ENCODE measurements at places on chromosomes 1 and 21. TPM values are rescaled to one million over a fixed set of nuclear protein-coding genes. Genes with fewer than 3 reads are reported as not detected.

DNA sequence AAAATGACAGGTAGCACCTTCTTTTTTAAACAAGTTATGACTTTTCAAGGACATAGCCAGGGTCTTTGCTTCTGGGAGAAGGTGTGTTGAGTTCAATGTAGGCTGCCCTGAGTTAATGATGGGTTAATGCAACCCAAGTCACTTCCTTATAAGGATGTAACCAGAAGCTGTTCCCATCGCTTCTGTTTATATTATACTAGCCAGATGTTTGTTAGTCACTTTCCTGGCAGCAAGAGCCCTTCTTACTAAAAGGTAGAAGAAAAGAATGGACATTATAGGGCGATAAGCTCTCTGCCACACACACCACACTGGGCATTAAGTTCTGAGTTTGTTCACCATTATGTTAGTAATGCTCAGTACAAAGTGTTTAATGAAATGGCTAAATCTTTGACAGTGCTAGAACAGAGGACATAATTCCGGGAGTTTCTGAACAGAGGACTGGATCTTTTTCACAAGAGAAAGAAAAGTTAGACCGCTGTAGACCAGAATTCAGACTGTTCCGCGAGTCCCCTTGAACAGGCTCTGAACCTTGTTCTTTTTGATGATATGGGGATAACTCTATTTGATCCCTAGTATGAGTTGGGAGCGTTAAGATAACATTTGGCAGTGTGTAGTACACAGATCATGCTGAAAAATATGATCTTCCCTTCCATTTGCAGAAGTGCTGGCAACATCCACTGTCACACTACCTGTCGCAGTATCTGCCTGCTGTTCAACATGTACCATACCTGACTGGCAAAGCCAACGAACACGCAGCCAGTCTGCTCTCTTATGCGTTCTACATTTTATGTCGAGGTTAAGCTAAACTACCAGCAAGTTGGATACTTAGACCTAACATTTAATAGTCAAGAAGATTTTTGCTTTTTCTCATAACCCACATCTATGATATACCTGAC is 41.0 kb downstream of the DEGS1 start:
- no peak for DNase-seq

DNA sequence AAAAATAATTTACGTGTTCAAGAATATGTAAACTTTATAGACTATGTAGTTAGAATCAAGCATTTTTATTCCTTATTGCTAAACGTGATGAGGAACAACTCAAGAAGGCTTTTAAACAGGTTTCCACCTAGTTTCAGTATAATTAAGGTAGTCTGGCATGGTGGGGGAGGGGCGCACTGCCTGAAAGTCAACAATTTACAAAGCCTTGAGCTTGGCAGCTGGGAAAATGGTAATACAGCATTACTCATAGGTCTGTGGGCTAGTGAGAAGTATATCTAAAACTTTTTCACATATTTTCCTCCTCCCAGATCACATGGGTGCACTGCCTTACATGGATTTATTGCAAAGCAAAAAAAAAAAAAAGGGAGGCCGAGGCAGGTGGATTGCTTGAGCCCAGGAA is 75.2 kb downstream of the EVI5 start:
- DNase-seq, result no peak

DNA sequence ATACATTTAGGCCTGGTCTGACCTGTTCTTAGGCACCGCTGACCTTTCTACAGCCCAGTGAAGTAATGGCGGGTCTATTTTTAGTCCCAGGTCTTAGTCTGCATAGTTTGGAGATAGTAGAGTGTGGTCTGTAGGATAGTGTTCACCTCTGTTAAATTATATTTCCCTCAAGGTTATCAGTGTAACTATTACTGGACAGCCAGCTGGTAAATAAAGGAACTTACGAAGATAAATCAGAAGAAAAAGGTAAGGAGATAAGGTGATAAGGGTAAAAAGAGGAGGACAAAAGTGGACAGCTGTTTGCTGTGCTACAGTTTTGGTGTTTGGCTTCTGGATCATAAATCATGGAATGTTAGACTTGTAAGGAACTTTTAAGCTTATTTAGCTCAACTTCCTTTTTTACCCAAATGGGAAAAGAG is 8.7 kb downstream of the XPR1 start:
- no peak for DNase-seq

UBL4B gene
- total RNA-seq, result not detected

DNA sequence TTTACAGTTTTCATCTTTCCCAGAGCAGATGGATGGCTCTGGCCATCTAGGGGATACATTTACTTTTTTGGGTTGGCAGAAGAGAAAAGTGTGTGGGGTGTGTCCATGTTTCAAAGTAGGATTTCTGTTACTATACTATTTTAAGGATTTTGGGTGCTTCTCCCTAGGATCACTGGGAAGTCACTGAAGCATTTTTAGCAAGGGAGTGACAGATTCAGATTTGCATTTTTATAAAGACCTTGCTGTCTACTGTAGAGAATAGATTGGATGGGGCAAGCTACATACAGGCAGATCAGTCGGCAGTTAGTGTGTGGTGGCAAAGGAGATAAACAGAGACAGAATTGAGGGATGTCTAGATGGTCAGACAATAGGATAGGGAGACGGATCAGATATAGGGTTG is 122.5 kb downstream of the TBX19 start:
- DNase-seq, result no peak

DNA sequence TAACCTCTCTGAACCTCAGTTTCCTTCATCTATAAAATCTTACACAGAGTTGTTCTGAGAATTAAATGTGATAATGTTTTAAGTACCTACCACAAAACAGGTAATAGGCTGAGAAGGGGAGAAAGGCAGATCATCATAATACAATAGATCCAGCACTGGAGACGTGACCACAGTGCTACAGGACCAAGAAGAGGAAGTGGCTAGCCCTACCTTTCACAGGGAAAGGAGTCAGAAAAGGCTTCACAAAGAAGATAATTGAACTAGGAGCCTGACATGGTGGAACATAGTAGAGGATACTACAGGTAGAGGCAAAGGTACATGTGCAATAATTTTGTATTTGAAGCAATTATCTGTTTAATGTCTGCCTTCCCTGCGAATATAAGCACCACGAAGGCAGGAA is 45.1 kb downstream of the ERI3 start:
- no peak for DNase-seq

DNA sequence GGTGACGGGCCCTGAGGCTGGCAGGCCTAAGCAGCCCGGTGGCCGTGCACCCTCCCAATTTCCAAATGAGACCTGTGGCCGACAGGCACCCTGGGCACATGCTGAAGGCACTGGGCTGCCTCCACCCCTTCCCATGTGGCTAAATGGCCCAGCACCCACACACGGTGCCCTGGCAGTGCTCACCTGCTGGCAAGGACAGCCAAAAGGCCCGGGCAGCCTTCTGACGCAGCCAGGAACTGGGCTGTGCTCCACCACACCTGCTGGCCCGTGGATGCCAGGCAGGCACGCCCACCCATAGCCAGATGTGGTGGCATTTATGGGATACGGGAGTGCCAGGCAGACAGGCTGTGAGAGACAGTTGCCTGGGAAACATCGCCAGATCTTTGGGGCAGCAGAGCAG is 4.0 kb upstream of the FAAP20 start:
- peak; percentile 35 for DNase-seq

DNA sequence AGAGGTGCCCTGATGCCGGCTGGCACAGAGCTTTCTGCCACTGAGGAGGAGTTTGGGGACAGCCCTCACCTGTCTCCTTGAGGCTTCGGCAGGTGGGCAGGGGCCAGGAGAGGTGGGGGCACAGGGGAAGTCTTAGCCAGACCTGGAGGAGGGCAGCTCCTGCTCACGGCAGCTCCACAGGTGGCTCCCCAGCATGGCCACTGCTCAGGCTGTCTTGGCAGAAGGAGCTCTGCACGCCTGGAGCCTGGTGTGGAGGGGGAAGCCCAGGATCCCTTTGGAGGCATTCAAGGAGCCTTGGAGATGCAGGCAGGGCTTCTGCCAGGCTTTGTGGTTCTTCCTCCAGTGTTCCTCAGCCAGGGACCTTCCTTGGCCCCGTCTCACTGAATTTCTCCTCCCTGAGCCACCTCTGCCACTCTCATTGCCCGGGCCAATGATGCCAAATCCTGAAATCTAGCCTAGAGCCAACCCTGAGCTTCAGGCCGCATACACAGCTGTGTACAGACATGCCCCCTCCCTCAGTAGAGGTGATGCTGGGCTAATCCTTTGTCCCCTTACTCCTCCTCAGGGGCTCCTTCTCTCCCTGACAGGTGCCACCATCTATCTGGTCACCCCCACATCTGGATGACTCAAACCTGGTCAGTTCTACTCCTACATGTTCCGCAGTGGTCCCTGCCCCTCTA is 251.8 kb upstream of the VAMP3 start:
- no peak for DNase-seq

- DNase-seq, result no peak
Measured at GRCh38 chr1:215426101-215426500, 141.0 kb upstream of the KCTD3 start.

FCRLB gene
- 0.17 TPM for total RNA-seq

DNAI4 gene
- 8.4 TPM for total RNA-seq

DNA sequence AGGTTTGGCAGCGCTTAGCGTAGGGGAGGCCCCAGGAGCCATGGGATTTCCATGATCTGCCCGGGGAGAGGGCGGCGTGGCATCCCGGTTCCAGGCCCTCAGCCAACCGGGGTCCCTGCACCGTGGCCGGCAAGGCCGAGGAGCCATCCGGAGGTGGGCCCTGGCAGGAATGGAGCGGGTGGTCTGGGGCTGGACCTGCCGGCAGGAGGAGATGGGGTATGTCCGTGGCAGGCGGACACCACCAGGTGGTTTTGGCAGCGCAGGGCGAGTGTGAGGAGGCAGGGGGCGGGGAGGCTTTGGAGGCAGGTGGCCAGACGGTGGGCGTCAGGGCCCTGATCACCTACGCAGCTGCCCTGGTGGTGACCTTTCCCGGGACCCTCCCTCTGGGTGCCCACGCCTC is 10.3 kb downstream of the PRKCZ start:
- no peak for DNase-seq

DNA sequence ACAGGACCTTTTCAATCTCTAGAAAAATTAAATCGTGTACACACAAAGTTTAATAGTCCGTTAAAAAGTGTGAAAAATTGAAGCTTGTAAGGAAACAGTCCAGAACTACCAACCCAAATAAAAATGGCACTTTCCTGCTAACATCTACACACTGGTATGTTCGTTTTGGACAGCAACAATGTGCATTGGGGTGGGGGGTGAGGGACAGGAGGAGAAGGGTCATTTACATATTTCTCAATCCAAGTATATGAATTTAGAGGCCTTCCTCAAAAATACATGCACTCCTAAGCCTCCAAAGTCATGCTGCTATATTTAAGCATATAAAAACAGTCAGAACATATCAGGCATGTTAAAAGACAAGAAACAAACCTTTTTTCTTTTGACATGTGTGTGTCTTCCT is 2.5 kb downstream of the PPP1R15B start:
- no peak for DNase-seq

- DNase-seq, result no peak
Measured at GRCh38 chr21:17519208-17519738, 6.4 kb downstream of the CXADR start.

DNA sequence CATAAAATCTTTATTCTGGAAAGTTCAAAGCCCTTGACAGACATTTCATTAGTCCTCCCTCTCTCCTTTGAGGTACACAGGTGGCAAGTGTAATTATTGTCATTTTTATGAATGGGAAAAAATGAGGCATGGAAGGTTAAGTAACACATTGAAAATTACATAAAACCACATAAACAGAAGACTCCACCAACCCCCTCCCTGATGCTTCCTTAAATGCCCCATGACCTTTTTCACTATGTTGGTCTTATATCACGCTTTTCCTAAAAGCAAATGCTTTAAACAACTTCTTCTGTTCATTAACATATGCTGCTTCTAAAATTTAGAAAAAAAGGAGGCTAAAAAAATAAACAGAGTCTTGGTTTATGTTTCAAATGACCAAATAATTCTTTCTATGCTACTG is 648.4 kb downstream of the PTPRC start:
- DNase-seq, result no peak

GRCh38 chr21:15730484-15731242 is 881 bp downstream of the USP25 start:
- DNase-seq, result no peak

- DNase-seq, result no peak
Measured at GRCh38 chr1:228668553-228669241, 66.6 kb upstream of the RHOU start.

- no peak for DNase-seq
Measured at GRCh38 chr1:233440951-233441401, 113.5 kb downstream of the MAP3K21 start.

GRCh38 chr1:78471890-78472620 is 18.7 kb upstream of the PTGFR start:
- no peak for DNase-seq

ZNF593 gene
- 11.6 TPM for total RNA-seq

DNA sequence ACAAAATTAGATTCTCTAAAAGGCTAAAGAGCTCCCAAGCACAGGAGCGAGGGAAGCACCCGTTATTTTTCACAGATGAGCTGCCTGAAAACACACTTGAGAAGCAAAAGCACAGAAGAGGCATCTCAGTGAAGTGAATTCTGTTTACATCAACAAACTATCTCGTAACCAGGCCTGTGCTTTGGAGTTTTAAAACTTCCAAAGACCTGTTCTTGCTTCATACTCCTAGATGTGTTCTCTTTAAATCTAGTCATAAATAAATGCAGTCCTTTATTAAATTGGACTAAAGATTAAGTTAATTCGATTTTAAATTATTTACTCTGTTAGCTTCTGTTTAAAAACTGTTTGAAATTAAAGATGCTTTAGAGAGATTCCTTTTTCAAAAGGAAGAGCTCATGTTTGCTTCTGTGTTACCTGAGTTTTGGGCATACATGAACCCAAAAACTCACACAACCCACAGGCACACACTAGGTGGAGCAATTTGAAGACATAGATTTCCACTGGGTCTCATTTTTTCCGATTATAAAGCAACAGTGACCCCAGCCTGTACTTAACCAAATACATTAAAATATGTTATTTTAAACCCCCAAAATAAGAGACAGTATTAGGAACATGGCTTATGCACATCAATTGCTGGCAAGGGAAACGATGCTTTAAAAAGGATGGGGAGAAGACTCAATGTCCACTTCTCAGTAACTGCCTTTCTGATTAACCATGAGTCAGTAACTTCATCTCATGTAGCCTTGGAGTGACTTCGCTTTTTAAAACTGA is 648.2 kb downstream of the SMYD3 start:
- DNase-seq, result no peak

FCRL5 gene
- 0.17 TPM for total RNA-seq

DNA sequence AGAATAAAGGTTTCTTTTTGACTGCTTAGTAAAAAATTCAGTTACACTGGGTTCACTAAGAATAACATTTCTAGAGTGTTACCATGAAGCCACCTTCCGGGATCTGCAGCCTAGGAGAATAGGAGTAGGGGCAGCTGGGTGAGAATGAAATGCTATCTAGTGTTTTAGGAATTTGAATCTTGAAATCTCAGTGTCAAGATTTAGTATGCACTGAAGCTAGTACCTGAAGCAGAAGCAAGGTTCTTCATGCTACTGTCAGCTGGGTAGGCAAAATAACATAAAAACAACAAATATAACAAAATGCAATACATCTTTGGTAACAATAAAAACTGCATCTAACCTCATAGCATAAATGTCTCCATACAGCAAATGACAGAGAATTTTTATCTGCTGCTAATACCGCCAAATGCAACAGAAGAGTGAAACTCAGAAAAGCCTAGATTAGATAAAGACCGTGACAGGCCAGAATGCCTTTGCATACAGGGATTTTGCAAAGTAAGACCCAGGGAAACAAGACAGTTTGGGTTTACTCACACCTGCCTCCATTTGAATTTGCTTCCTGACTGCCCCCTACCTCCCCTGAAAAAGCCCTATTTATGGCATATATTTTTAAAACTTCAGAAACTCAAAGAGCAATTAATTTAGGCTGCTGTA is 58.2 kb downstream of the GADD45A start:
- no peak for DNase-seq

CAMSAP2 gene
- total RNA-seq, result 42.1 TPM

MAN1C1 gene
- total RNA-seq, result 17.9 TPM

PLEKHA6 gene
- 21.6 TPM for total RNA-seq

Data from left ventricle myocardium superior (tissue), 1 donor.